ENCODE measurements at places on chromosomes 5 and 9.

DNA sequence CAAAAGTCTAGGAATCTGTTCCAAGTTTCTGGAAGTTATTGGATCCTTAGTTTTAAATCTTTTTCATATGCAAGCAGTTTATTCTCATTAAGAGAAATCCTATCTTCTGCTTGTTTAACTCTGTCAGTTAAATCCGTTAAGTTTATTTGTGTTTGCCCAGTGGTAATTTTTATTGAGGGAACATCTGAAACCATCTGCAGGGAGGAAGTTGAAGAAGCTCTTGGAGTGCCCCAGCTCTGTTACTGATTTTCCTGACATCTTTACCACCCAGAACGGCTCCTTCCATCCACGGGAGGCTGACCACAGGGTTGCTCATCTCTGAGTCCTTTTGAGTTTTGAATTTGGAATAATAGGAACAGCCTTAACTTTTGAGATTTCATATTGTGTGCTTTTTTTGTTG lies 99.9 kb upstream of the ZNF618 start:
- no peak for DNase-seq

- DNase-seq, result no peak
Observed at GRCh38 chr5:73433982-73434342, 14.6 kb downstream of the FOXD1 start.

- DNase-seq, result no peak
Observed at GRCh38 chr5:145887217-145887616, 14.4 kb upstream of the GRXCR2 start.

DNA sequence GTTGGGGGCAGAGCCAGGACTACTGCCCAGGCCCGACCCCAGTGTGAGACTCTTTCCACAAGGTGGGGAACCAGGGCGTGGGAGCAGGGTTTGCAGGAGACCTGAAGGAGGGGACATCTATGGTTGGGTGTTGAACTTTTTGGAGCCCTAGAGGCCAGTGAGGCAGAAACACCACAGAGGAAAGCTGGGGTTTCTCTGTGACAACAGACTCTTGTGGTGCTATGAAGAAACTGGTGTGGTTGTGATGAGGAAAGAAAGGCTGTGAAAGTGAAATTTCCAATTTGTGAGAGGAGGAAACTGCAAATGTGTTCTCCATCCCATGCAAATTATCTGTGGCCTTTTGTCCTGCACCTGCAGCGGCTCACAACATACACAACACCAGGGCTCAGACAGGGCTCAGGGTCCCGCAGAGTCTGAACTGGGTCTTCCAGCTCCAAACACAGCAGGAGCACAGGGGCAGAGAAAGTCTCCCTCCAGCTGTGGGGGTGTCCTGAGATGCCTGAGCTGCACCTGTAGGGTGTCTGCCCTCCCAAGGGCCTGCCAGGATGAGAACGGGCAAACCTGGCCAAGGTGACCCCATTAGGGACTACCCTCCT lies 51.4 kb upstream of the GRHPR start:
- DNase-seq, result no peak

- no peak for DNase-seq
Observed at GRCh38 chr5:138354387-138354786, 1.9 kb downstream of the KDM3B start.

- DNase-seq, result no peak
Observed at GRCh38 chr5:121752149-121752548, 99.5 kb upstream of the FTMT start.

- no peak for DNase-seq
Observed at GRCh38 chr5:122874179-122874875, 28.9 kb downstream of the SNX24 start.

GRCh38 chr5:1144089-1144488 lies 32.2 kb upstream of the SLC12A7 start:
- DNase-seq, result no peak

- DNase-seq, result no peak
Observed at GRCh38 chr9:86734771-86735170, 212.5 kb downstream of the GAS1 start.

GRCh38 chr5:40812125-40812524 lies 14.0 kb upstream of the PRKAA1 start:
- DNase-seq, result no peak

DNA sequence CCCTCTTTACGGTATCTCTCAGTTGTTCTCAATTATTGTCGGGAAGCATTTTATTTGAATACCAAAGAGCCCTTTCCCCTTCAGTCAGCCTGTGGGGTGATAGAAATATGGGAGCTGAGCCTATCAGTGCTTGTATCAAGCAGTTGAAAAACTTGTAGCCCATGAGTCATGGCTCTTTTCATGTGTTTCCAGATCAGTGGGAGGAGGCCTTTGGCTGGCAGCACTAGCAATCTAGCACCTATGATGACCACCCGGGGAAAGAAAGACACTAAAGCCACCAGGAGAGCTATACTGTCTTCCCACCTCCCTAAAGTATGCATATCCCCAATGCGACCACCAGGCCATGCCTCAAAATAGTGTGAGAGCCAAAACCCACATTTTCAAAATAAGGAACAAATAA lies 696.9 kb upstream of the C9orf72 start:
- no peak for DNase-seq

DNA sequence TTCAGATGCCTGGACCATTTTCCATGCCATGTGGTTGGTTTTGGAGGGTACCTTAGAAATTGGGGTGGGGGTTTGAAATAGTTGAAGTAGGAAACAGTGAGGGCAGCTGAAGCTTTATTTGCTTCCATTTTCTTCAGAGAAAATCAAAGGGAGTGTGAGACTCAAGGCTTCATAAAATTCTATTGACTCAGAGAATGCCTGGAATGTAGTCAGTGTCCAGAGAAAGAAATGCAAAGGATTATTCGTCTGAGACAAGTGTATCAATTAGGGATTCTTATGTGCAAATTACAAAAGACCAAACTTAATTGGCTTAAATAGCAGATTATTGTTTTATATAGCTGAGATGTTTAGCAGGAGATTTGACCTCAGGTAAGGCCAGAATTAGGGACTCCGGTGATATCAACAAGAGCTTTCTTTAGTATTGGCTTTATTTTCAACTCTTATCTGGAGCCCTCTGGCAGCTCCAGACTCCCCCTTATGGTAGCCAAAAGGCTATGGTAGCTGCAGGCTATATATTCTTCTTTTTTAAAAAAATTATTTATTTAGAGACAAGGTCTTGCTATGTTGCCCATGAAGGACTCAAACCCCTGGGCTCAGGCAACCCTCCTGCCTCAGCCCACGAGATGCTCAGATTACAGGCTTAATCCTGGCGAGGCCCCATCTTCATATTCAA lies 38.9 kb downstream of the PTTG1 start:
- no peak for DNase-seq

DNA sequence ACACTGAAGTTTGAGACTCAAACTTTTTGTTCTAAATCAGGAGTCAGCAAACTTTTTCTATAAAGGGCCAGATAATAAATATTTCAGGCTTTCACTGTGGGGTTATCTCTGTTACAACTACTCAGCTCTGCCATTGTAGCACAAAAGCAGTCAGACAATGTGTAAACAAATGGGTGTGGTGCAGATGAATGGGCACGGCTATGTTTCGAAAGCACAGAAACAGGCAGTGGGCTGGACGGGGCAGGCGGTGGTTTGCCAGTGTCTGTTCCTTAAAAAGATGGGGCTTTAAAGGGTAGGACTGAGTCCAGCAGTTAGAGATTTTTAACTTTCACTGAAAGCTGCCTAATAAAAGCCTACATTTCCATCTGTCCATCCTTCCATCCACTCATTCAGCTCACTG lies 48.9 kb downstream of the PFDN1 start:
- DNase-seq, result no peak

DNA sequence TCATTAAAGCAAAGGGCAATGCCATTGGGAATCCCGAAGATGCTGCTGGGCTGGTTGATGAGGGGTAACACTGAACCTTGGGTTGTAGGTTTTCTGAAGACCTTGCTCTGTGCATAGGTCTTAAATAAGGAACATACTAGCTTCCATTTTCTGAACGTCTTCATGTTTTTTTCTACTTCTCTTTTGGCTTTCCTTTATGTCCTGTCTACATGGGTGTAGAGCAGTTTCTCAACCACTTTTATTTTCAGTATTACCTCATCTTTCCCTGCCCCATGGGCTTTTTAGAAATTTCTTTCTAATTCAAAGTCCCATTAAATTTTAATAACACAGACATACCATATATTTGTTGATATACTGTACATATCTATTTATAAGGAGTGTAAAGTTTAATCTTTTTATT lies at the start of gene IFNA14:
Gene IFNA14 (minus strand): TSS at position 95 of the 400 bp plus-strand sequence. CDS start 70 bp downstream, at position 25.
- DNase-seq, result no peak

DNA sequence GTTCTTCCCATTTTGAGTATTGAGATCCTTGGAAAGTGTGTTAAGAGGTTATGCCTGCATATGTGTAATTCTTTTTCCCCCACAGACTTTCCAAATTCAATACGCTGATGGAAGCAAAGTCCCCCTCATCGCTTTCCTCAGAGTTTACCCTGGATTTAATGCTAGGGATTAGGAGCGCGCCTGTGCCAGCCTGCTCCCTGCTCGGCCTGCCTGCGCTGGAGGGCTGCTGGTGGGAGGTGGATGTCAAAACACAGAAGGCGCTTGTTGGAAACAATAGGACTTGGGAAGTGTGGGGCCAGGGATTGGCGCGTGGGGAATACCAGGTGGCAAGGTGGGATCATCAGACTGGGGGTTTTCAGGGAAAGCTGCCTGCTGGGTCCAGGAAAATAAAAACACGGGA lies 39.8 kb upstream of the PTCH1 start:
- no peak for DNase-seq

DNA sequence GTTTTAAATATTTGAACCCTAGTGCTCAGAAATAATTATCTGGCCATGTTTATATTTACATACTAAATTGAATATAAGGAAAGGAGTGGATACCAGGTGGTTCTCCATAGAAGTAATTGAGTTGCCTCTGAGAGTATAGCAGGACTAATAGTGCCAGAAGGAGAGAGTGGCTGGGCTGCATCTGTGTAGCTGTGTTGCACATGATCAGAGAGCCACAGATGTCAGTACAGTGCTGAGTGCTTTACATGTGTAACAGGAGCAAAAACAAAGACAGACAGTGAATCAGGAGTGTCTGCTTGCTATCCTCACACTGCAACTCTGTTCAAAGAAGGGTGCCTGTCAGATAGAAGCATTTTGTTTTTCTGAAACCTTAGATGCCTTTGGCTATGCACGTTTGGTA lies 353.9 kb upstream of the PAPPA start:
- DNase-seq, result no peak

GRCh38 chr9:69919461-69920061 lies 98.9 kb downstream of the CFAP95 start:
- DNase-seq, result no peak

GRCh38 chr5:17713301-17713700 lies 79.0 kb downstream of the TAF11L14 start:
- no peak for DNase-seq

DNA sequence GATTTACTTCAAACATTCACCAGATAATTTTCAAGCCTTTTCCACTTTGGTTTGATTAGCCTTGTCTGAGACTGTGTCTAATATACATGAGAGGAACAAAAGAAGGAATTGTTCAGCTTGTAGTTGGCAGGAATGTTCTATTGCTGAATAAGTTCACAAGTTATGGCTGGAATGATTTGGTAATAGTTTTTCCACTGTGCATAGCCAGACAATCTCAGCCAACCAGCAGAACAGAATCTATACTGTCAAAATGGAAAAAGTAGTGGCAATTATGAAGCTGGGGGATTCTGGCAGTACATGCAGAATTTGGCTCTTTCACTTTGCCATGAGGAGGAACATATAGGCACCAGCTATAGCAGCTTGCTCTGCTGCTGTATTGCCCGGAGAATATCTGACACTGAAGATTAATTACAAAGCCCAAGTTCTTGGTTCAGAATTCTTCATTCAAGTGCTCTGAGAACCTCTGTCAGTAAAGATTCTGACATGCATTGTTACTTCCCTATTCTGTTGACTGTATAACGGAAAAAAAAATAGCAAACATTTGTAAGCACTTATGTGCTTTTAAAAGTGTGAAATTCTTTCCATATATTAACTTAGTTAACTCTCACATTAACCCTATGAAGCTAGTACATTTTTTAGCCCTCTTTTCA lies 150.6 kb downstream of the PRR16 start:
- no peak for DNase-seq

GRCh38 chr5:90484540-90484939 lies 9.9 kb downstream of the POLR3G start:
- no peak for DNase-seq

GRCh38 chr9:38708759-38709158 lies 11.2 kb downstream of the FAM240B start:
- DNase-seq, result no peak

- DNase-seq, result no peak
Observed at GRCh38 chr5:24385070-24385469, 259.7 kb downstream of the CDH10 start.

GRCh38 chr5:1008451-1009358 lies at the start of gene NKD2:
Gene NKD2, plus strand, starts transcription at chr5:1008802. Its CDS starts 256 bp downstream, at chr5:1009058.
- DNase-seq, result peak; percentile 62

- DNase-seq, result no peak
Observed at GRCh38 chr9:89791754-89792153, 186.9 kb downstream of the GADD45G start.

GRCh38 chr9:4117835-4118610 lies 181.8 kb downstream of the GLIS3 start:
- peak; percentile 4 for DNase-seq

GRCh38 chr5:159752622-159753275 lies 163.5 kb upstream of the ADRA1B start:
- no peak for DNase-seq

- DNase-seq, result no peak
Observed at GRCh38 chr9:108217431-108218349, 638.1 kb downstream of the ACTL7B start.

DNA sequence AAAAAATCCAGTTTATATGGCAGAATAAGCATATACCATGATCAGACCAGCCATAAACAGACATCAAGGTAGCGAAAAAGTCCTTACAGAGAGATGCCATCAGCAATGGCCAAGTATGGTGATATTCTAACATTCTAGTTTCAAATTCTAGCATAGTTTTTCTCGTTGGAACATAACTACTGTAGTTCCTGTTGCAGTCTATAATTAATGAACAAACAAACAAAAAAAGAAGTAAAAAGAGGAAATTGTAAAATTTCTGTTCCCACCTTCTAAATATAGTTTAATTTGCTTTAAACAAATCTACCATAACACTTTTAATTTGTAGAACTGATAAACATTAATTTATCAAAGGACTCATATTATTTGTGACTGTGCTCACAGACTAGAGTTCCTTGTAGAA lies 9.9 kb upstream of the CD180 start:
- no peak for DNase-seq

DNA sequence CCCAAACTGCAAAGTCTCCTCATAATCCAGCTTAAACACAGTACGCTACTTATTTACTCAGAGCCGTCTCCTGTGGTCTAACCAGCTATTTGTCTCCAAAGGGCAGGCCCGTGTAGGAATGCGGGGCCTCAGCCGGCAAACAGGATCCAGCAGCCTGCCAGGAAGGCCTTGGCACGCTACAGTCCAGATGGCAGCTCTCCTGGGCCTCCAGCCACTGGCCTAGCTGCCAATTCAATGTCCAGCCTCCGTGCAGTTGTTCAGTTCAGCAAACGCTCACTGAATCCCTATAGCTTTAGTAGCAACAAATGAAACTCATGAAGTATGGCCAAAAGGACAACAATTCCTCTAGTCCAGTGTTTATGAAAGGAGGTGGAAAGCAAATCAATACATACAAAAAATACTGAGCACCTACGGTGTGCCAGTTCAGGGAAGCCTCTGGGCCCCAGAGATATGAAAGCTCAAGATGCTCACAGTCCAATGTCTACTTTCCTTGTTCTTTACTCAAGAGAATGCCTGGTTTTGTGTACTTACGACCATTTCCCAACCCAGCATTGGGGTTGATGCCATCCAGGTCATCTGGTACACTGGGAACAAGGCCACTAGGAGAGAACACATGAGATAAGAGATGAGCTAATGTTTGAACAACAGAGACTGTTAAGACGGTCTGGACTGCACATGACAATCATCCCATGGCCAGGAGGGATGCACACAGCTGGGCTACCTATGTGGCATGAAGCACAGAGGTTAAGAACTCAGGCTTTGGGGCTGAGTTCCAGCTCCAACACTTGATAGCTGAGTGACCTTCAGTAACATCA lies 8.3 kb downstream of the CDK5RAP2 start:
- DNase-seq, result no peak
